ENCODE measurements at places on chromosomes 3 and 15.

- no peak for DNase-seq
Measured at GRCh38 chr3:11099306-11099705, 55.0 kb upstream of the HRH1 start.

GRCh38 chr3:177889161-177889560 is 647.1 kb upstream of the KCNMB2 start:
- DNase-seq, result no peak

GRCh38 chr3:84724877-84725276 is 233.9 kb upstream of the CADM2 start:
- DNase-seq, result peak; percentile 4

DNA sequence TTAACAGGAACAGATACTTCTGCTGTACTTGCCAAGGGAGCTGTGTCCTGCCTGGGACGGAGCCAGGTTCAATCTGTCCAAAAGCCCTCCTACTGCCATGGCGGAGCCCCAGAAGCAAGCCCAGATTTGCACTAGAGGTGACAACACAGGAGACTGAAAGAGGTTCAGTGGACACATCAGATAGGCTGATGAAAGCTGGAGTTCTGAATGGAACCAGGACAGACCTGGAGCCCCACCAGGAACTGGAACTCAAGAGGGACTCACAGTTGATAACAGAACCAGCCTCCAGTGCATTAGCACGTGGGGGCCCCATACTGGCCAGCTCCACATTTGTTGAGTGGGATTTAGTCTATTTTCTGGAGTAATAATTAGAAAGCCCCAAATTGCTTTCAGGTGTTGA is 315.5 kb downstream of the ARRDC4 start:
- DNase-seq, result no peak

- DNase-seq, result no peak
Measured at GRCh38 chr3:71907996-71908395, 123.0 kb upstream of the PROK2 start.

DNA sequence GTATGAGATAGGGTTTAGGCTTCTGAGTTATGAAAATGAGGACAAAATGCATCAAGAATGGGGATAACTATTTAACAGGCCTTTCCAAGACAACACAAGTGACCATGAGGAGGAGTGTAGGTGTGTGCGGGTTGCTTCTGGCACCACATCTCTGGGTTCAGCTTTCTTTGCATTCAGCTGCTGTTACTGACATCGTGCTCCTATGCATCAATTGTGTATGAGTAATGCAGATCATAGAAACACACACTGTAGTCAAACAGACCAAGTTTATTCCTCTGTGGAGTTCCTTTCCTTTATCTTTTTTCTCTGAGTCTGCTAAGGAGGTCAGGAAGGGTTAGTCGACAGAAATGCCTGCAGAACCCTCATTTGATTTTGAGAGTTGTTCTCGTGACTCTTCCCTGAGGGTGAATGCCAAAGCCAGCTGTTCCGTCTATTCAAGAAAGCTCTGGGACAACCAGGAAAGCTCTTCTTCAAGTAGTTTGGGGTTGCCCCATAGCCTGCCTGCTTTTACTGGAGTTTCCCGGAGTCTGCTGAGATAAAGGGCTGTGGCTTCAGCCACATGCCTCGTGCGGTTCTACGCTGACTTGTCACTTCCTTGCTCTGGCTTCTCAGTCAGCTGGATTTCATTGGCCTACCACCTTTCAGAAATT is 136.7 kb upstream of the TLE3 start:
- no peak for DNase-seq

- no peak for DNase-seq
Measured at GRCh38 chr3:127025456-127025855, 42.5 kb downstream of the PLXNA1 start.
